CD4-positive, alpha-beta memory T cell (primary cell): ENCODE measurements at places on chromosomes 13 and 19.
A peak's percentile ranks its signal among the peaks of the same experiment; 100 is the strongest.

DNA sequence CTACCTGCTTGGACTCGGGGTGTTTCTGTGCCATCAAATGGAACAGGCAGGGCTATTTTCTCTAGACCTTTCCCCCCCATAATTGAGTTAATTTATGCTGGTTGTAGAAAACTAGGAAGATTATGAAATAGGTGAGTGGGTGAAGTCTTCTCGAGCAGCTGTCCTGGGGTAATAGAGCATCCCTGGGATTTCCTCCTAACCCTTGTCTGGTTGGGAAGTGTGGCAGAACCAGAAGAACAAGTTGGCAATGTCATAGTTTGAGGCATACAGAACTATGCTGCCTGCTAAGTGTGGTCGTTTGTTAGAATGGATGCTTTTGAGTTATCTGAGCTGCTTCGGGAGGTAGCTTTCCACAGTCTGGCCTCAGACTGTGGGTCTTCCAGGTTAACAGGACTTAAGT lies 3.7 kb downstream of the GATAD2A start:
- no peak for DNase-seq

GRCh38 chr19:18943465-18943864 lies 2.4 kb upstream of the HOMER3 start:
- no peak for DNase-seq

- DNase-seq: peak; percentile 85
These were observed 367 bp downstream of the MFSD12 start for GRCh38 chr19:3556978-3557460.

DNA sequence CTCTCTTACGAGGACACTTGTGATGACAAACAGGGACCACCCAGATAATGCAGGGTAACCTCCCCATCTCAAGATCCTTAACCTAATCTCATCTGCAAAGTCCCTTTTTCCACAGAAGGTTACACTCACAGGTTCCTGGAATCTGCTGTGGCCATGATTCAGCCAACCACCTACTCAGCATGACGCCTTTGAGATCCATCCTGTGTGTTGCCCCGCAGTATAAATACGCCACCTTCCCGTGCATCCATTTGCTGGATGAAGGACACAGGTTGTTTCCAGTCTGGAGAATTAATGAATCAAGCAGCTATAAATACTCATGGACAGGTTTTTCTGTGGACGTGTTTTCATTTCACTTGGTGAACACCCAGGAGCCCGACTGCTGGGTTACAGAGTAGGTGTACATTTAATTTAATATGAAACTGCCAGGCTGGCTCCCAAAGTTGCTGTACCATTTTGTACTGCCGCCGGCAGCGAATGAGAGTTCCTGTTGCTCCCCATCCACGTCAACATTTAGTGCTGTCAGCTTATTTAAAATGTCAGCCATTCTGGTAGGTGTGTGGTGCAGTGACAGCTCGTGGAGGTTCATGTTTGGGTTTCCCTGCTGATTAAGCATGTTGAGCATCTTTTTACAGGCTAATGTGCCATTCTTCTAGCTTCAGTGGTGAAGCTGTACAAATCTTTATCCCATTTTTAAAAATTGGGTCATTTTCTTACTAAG lies 40.2 kb downstream of the ELL start:
- DNase-seq: no peak

GRCh38 chr13:67520886-67521285 lies 290.8 kb upstream of the PCDH9 start:
- no peak for DNase-seq

- DNase-seq: no peak
These were observed 30.6 kb upstream of the DPP9 start for GRCh38 chr19:4754248-4754647.

DNA sequence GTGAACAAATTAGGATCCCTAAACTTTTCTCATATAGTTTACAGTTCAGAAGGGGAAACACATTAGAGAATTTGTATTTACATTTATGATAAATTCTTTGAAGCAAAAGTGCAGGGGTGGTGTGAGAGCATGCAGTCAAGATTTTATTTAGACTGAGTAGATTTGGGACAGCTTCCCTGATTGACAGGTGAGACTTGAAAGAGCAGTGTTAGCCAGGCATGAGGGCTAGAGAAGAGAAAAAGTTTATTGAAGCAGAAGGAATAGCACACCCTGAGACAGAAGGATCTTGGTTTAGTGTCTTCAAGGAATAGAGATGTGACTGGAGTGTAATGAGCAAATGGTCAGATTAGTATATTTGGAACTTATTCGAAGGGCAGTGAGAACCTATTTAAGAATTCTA lies 50.5 kb downstream of the PDS5B start:
- DNase-seq: no peak

DNA sequence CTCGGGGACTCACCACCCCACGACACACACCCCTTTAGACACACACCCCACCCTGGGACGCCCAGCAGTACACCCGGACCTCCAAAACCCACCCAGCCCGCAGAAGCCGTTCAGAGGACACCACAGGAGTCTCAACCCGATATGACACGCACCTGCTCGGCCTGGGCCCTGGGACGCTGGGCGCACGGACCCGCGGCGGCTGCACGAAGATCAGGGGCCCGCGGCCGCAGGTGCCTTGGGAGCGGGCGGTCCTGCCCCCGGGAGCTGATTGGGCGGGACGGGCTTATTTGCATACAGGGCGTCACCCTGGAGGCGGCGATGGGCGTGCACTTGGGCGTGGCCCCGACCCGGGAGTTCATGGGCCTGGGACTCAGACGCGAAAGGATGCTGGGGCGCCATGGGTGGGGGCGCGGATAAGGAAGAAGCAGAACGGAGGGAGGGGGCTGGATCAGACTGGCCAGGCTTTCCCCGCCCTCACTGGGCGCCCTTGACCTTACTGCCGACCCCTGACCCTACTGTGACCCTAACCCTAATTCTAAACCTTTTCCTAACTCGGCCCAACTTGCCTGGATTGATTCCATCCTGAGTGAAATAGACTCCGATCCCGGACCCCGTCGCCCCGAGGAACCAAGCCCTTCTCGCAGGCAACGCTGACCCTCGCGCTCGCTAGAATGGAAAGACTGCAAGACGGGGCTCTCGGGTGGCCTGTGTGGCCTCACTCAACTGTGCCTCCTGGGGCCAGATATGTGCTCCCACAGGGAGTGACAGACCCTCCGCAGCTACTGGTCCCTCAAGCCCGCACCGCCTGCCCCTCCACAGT lies at the start of gene MEF2B:
MEF2B (minus strand) TSS at position 211 of the 820 bp plus-strand sequence. CDS start 19,528 bp downstream, outside the sequence.
- peak; percentile 72 for DNase-seq

- no peak for DNase-seq
These were observed 1.5 kb downstream of the ONECUT3 start for GRCh38 chr19:1754636-1755466.

DNA sequence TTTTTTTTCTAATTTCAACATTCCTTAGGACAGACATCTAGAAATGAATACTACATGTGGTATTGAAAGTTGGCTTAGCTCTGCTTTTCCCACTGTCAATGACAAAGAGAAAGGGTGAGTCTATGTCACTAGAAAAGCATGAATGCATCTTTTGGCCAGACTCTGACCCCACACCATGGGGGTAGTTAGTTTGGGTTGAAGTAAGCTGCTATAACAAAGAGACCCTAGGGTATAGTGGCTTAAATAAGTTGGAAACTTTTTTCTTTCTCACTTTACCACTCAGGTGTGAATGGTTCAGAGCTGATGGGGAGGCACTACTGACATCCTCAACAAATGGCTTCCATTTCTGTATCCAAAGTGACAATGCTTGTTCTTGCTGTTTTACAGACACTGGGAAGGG lies 161.5 kb downstream of the DLEU7 start:
- no peak for DNase-seq

- DNase-seq: no peak
These were observed 20.1 kb upstream of the ZNRF4 start for GRCh38 chr19:5434970-5435641.

- DNase-seq: no peak
These were observed at the start of gene MAG for GRCh38 chr19:35291916-35292315. Gene MAG, plus strand, starts transcription at chr19:35292161. Its CDS starts 3,248 bp downstream, at chr19:35295409.

DNA sequence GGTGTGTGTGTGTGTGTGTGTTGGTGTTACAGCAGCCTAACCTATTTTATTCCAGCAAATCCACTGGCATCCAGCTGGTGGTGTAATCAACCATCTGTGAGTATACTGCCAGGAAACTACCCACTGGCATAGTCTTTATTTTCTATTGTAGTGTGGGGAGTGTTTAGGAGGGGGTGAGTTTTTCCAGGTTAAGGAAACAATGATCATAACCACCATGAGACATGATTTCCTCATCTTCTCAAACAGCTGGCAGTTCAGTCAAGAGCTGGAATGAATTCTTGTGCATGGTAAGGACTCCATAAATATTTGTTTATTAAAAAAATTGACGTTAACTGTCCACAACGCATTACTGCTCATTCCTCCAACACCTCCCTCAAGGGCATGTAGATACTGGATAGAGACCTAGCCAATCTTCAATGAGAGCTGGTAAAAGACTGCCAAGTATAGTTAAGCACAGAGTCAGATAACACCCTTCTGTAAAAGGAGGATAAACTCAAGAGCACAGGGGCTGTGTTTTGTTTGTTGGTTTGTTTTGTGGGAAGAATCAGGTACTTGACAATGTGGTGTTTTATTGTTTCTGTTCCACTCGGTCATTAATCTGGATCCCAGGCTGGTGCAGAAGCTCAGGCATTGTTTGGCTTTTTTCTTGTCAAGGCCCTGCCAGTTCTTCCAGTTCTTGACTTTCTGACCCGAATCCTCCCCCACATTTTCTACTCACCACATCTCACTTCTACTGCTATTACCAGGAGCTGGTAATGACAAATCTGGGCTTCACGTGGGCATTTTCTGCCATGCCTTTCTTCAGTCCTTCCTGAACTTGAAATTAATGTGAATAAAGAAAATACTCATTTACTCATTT lies 31.6 kb upstream of the SLC46A3 start:
- no peak for DNase-seq

- no peak for DNase-seq
These were observed 19.4 kb downstream of the BRCA2 start for GRCh38 chr13:32334671-32335070.

GRCh38 chr13:46615888-46616531 lies 63.0 kb downstream of the LRCH1 start:
- DNase-seq: no peak
